ENCODE measurements at places on chromosomes 7 and 10.

DNA sequence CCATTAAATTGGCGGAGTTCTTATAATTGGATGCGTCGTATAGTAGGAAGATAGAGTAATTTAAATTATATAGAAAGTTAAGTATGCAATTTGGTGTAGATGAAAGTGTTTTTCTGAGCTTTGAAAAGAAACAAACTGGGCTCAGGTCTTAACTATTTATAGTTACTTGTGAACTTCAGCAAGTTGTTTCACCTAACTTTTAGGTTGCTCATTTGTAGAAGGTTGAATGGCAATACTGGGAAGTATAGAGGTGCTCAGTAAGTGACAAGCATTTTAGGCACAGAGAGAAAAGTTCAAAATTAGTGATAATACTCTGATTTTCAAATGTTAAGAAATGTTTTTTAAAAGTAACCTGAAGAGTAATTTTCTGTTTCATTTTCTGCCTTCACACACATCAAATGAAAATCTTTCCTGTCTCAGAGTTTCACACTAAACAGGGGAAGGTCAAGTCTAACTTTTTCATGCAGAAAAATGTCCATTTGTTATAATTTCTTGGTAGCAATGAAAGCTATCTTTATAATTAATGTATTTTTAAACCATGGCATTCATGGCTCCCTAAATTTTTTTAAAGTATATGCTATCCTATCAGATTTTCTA lies 146.5 kb downstream of the PHF14 start:
- DNase-seq: no peak

DNA sequence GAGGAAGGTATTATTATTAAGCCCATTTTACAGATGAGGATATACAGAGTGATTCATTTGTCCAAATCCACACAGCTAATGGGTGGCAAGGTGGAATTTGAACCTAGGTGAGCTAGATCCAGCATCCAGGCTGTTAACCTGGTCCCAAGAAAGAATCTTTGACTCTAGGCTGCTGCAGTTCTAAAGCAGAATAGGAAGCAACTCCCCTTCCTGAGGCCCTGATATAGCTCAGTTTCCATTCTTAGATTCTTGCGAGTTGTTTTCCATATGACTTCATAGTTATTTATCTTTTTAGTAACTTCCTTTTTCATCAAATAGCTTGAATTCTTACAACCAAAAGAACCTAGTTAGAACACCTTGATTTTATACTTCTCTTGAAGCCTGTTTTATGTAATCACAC lies 24.1 kb upstream of the ZC3HAV1L start:
- no peak for DNase-seq

GRCh38 chr7:7516156-7516555 lies 19.5 kb downstream of the COL28A1 start:
- no peak for DNase-seq

DNA sequence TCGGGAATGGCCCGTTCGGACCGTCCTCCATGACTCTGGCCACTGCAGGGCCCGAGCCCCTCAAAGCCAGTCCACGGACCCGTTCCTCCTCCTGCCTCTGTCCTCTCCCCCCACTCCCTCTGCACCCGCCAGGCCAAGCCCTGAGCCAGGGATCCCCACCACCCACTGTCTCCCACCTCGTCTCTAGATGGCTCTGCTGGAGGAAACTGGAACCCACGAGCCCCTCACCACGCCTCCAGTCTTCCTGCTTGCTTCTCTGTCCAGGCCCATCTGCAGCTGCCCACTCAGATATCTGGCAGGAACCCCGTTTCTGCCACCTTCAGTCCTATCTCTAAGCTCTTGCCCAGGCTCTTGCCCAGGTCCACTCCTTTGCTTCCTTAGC lies 24.3 kb downstream of the GRID2IP start:
- no peak for DNase-seq

DNA sequence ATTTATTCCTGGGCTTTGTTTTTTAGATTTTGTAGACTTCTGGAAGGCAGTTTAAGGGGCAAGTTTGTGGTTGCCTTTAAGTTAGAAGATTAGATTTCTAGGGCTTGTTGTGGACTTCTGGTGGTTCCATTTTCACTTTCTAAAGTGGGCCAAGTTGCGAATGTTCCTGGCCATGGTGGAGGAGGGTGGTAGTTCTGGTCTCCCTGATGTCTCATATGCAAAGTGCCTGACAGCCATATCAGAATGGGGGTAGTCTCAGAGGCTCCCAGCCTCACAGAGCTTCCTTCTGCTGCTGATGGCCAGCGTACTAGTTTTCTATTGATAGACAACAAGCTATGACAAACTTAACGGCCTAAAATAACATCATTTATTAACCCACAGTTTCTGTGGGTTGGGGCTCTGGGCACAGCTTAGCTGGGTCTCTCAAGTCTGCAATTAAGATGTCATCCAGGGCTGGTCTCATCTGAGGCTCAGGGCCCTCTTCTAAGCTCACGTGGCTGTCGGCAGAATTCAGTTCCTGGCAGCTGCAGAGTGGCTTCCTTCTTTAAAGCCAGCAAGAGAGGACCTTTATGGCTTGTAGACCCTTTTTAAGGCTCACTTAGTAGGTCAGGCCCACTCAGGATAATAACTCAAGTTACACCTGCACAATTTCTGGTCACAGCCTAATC lies 44.8 kb downstream of the BMPER start:
- DNase-seq: no peak

DNA sequence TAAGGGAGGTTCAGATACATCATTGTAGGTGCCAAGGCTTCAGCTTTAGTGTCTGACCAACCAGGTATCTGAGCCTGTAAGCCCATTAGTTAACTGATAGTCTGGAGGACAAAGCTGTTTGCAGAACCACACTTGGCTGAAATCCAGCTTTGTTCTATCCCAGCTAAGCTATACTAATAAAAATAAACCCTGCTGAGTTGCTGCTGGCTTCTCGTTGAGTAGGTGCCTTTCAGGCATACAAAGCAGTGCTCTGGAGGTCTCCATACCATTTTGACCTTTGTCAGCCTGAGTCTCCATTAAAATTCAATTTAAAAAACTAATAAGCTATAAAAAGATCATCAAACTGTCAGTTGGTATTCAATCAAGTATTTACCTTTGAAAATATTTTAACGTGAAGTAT lies 22.0 kb downstream of the CDCA7L start:
- peak; percentile 41 for DNase-seq

DNA sequence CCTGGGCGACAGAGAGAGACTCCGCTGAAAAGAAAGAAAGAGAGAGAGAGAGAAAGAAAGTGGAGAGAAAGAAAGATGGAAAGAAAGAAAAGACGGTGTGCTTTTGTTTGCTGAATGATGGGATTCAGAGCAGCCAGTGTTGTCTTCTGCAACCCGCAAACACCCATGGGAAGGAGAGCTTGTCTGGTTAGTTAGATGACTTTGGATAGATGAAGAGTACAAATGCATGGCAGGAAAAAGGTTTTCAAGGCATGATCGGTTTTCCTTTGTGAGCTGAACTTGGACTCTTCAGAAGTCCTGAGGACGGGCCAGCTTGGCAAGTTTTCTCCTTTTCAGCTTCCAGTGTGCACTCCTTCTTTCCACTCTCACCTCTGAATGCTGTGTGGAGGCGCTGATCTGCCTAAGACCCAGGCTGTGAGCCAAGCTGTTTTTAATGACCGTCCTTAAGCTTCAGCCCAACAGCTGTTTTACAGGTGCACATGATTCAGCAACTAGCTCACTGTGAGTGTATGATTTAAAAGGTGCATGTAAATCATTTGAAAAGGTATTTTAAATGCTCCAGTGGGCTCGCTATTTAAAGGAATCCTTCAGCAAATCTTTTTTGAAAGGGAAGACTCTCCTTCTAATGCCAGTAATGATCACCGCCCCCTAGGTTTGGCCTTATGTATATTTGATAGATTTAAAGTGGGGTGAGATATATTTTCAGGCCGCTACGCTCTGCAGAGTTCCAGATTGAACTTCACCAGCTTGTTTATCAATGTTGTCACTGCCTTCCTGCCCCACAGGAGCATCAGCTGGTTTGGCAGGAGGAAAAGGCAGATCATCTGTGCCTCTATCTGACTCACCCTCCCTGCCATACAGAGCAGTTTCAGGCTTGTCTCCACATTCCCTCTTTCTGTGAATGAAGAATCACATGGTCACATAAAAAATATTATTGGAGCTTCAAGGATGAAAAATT lies 115.0 kb downstream of the PLXDC2 start:
- peak; percentile 81 for DNase-seq

DNA sequence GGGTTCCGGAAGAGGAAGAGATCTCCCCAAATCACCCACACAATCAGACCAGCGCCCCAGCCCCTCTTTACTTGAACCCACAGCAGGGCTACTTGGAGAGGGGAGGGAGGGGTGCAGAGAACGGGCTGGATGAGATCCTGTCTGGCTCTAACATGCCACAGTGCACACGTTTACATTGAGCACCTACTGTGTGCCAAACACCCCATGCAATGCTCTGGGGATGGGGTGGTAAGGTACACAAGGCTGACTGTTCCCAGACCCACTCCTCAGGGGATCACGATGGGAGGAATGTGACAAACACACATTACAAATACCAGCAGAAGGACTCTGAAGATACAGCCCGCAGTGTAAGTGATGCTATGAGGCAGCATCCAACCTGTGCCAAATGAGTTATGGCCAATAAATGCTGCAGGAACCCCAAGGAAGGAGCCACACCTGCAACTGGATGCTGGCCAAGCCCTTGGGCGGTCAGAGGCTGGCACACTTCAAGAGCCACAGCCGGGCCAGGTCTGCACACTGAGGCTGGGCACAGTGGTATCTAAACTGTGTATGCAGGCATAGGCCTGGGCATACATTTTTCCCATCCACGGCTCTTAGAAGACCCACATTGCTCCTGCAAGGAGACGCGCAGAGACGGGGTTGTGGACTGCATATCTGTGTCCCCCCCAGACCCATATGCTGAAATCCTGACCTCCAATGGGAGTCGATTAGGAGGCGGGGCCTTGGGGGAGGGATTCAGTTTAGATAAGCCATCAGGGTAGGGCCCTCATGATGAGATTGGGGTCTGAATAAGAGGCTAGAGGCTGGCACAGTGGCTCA lies 6.4 kb downstream of the SPOCK2 start:
- DNase-seq: no peak

DNA sequence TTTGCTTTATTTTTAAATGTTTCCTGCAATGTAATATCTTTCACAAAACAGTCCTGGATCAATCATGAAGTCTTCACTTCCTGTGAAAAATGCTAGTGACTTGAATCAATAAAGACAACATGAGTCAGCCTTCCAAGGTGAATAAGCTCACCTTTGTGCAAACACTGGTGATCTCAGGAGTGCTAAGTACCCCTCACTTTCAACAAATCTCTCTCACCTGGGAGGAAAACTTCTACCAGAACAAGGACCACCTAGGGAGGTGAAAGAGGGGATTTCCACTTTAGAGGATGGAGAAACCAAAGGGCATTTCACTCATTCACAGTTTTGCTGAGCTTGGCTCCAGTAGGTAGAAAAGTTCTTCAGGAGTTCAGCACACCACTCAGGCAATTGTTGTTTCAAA lies 64.8 kb downstream of the CALD1 start:
- DNase-seq: no peak

DNA sequence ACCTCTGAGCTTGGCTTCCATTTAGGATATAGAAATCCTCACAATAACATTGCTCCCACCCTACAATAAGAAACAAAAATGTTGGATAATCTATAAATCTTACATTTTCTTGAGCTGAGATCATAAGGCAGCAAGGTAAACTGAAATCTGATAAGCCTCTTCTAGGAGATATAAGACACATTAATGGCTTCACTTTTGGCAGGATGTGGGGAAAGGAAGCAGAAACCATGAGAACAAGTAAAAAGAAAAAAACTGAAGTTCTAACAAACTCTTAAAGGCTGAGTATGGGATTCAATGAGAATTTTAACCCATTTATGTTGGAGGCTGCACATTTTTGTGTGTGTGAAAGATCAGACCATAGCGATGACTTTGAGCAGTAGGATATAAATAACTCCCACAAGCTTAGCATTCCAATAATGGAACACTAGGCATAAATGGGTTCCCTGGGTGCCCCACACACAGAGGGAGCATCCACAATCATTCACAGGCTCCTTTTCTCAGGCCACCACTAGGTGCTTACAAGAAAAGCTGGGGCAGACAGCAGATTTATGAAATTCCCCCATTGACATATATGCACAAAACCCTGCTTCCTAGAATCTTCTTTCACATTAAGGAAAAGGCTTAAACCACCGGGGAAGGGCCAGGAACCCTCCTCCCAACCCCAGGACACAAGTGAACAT lies 564.9 kb upstream of the MGMT start:
- no peak for DNase-seq

GRCh38 chr7:87199241-87199640 lies 20.3 kb downstream of the TMEM243 start:
- DNase-seq: no peak

GRCh38 chr10:126722726-126723125 lies 52.2 kb upstream of the C10orf90 start:
- DNase-seq: no peak

DNA sequence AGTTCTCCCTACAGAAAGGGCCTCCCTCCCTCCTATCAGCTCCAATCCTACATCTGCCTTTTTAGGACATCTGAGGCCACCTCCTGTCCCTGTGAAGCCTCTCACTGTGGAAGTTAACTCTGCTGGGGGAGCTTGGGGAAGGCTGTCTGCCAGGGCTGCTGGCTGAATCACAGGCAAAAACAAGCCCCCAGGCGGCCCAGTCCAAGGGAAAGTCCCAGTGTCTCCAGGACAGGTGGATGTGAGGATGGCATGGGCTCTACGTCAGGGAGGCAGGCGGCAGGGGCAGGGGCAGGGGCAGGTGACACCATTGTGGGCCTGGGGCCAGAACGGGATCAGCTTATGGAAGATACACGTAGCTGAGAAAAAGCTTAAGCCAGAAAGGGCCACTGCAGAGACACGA lies 240.2 kb downstream of the MAD1L1 start:
- no peak for DNase-seq

DNA sequence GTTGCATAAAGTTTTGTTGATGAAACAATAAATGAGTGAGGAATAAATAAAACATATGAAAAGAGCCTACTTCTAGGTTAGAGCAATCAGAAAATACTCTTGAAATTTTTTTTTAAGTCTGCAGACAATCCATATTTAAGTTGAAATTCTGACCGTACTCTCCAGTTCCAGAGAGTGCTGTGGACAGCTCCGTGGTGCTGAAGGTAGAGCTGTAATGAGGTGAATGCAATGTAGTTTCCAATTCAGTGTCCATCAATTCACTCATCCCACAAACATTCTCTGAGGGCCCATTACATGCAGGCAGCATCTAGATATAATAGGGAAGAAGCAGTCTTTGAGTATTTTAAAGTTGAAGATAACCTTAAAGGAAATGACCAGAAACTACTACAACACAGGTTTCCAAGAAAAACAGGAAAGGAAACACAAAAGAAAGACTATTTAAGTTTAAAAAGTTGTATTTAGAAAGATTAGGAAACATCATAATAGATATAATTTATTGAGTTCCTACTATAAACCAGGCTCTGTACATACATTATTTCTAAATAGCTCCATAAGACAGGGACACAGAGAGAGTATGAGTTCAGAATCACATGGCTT lies 44.0 kb upstream of the CRTAC1 start:
- peak; percentile 6 for DNase-seq

- peak; percentile 99 for DNase-seq
Observed at GRCh38 chr10:90179696-90180407, 478.5 kb downstream of the KIF20B start.

- peak; percentile 71 for DNase-seq
Observed at GRCh38 chr7:151051108-151051507, 2.8 kb downstream of the ASIC3 start.

- DNase-seq: peak; percentile 17
Observed at GRCh38 chr10:73886661-73887293, 12.4 kb upstream of the CAMK2G start.

- no peak for DNase-seq
Observed at GRCh38 chr7:593324-594115, 73.9 kb upstream of the PDGFA start.

GRCh38 chr10:80685355-80685754 lies 147.7 kb downstream of the SH2D4B start:
- no peak for DNase-seq

All from fibroblast of lung (primary cell).